CD4-positive, alpha-beta T cell treated with Interferon gamma for 1 hour (primary cell): ENCODE measurements at places on chromosomes 2 and 18.
A peak's percentile ranks its signal among the peaks of the same experiment; 100 is the strongest.

DNA sequence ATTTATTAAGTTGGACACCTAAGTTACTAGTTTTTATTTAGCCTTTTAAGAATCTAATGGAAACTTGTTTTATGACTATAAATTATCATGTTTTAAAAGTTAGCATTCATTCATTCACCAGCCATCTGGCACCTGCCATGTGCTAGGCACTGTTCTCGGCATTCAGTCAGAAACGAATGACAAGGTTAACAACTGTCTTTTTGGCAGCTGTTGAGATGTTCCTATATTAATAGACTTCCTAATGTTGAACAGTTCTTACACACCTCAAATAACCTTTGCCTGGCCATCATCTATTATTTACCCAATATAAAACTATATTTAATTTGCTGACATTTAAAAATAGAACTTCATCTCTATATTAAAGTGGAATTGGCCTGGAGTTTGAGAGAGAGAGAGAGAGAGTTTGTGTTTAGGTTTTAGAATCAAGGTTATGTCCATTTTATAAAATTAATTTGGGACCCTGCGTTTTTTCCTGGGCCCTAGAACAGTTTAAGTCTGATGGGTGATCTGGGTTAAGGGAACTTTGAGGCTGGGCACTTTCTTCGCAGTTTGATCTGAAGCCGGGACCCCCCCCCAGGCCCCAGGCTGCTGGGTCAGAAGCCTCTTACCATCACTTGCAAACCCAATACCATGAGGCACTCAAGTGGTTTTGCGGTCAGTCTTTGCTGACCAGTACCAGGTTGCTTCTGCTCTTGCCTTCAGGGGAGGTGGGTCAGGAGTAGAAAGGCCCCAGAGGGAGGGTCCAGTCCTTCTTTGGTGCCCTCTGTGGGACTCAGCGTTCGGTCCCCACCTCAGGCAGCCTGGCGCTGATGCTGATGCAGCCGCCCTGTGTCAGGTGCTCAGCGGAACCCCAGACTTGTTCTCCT is 48.3 kb upstream of the ASB1 start:
- DNase-seq = no peak

DNA sequence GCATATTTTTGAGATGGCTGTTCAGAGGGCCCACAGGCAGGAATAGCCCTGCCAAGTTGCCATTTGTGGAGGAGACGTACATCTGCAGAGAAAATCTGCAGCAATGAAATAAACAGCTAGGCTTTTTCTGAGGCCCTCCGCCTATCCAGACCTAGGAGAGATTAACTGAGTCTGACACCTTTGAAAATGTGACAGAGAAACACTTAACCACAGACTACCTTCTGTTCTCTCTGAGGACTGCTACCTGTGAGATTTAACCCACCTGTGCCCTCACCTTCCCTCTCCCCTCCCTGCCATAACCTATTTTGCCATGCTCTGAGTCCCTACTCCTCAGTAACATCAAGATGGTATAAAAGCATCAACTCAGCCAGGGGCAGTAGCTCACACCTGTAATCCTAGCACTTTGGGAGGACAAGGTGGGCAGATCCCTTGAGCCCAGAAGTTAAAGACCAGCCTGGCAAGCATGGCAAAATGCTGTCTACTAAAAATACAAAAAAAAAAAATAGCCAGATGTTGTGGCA is 160.3 kb downstream of the TGIF1 start:
- no peak for DNase-seq

- DNase-seq = no peak
Measured at GRCh38 chr2:71380665-71381064, 49.1 kb downstream of the ZNF638 start.

GRCh38 chr2:230814616-230815015 is 50.1 kb upstream of the ITM2C start:
- DNase-seq = no peak

GRCh38 chr18:45227001-45227742 is 388.1 kb upstream of the SLC14A2 start:
- no peak for DNase-seq

DNA sequence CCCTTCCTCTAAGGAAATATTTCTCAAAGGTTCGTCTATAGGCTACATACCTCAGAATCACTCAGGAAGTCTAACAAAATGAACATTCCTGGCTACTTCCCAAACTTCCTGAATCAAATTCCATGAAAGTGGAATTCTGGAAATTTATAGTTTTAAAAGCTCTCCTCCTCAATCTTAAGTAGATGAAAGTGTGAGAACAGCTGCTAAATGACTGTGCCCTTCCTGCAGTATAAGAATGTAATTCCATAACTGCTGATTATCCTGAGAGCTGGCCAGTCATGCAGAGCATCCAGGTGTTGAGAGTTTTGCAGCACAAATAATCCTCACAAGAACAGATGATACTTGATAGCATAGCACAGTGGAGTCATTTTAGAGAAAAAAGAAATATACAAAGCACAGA is 265.0 kb downstream of the KCNJ3 start:
- no peak for DNase-seq

DNA sequence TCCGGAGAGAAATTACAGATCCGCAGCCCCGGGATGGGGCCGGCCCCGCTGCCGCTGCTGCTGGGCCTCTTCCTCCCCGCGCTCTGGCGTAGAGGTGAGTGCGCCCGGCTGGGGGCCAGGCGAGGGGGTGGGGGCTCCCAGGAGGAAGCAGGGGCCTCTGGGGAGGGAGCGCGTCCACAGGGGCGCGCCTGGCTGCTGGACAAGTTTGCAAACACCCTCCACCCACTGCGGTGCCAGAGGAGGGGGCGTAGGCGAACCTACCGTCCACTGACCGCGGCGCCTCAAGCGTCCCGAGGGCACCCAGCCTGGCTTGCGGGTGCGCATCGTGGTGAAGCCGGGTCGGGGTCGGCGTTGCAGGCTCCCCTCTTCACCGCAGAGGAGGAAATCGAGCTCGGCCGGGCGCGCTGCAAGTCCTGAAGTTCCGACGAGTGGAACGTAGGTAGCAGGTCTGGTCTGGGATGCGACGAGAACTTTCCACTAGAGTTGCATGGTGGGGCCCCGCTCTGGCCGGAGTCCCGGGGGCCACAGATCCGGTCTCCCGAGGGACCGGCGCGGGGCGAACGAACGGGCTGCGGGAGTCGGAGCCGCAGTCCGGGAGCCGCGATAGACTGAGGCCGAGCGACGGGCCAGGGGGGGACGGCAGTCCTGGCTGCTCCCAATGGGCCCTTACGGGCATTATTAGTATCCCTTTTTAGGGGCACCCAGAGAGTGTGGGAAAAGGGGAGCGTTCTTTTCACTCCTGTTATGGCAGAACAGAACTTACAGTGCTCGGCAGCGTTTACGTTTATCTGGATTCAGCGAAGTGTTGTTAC is 502 bp downstream of the MERTK start:
- no peak for DNase-seq

DNA sequence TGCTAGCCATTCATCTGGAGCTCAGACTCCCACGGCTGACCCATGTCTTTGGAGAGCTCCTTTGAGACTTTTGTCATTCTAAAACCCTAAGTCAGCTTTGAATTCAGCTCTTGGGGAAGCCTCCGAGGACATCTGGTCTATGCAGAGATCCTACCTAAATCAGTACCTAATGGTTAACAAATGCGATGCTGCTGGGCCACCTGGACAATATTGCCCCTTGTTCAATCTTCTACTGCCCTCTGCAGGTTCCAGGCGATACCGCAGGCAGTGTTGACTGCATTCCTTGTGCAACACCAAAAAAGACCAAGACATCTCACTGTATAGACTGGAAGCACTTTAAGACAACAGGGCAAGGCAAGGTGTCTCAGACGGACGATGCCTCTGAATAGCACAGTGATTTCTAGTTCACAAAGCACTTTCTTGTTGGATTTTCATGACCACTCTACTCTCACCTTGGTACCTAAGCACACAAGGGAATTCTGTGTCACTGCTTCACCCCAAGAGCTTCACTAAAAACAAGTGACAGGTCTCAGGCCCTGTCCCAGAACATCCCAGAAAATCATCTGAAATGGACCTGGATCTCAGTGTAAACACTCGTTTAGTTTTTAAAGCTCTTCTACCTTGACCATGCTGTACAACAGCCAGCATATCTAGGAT is 80.9 kb downstream of the XDH start:
- peak; percentile 69 for DNase-seq

GRCh38 chr2:240705204-240705791 is 13.6 kb downstream of the AQP12A start:
- no peak for DNase-seq

DNA sequence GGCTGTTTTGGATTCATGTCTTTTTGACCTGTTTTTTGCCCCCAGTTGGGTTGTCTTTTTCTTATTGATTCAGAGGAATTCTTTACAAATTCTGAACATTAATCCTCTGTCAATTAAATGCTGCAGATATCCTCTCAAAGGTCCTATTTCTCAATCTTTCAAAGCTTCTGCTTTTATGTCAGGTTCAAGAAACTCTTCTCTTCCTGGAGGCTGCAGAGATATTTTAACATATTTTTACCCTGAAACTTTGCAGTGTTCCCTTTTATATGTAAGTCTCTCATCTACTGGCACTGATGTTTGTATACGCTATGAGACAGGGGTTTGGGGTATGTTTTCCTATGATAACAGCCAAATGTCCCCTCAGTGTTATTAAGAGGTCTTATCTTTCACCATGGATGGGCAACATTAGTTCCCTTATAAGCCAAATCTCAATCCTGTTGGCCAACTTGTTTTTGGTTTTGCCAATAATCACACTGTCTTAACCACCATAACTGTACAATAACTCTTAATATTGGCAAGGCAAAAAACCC is 159.3 kb downstream of the HDAC4 start:
- no peak for DNase-seq

- no peak for DNase-seq
Measured at GRCh38 chr18:50579061-50579774, 19.3 kb downstream of the MAPK4 start.

DNA sequence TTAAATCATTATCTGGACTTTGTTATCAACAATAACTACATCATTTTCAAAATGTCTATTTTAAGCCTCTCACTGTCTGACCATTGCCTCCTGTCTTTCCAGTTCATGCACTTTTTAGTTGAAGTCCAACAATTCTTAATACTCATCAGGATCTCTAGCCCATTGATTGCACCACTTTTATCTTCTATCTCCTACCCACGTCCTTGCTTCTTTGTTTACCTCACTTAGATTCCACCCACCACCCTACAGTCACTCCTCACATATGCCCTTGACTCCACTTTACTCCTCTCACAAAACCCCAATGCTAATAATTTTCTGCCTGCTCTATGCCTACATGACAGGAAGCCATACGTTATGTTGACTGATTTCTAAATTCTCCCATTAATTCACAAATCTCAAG is 21.9 kb downstream of the TACR1 start:
- DNase-seq = no peak

GRCh38 chr2:240810199-240810598 is 9.8 kb downstream of the KIF1A start:
- no peak for DNase-seq

DNA sequence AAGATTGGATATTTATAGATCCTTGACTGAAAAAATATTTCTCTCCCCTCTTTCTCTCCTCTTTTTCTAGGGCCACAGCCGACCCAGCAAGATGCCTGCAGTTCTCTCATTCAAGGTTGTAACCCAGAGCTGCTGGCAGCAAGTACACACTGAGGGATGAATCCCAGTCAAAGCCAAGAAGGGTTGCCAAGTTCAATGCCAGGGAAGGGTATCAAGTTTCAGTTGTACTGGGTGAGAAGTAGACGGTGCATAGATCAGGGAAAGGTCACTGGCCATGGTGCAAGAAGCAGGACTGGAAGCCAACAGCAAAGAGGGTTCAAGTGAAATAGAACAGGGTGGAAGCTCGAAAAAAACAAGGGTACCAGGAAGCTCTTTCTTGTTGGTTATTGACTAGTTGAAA is 170.2 kb downstream of the NRP2 start:
- DNase-seq = no peak

DNA sequence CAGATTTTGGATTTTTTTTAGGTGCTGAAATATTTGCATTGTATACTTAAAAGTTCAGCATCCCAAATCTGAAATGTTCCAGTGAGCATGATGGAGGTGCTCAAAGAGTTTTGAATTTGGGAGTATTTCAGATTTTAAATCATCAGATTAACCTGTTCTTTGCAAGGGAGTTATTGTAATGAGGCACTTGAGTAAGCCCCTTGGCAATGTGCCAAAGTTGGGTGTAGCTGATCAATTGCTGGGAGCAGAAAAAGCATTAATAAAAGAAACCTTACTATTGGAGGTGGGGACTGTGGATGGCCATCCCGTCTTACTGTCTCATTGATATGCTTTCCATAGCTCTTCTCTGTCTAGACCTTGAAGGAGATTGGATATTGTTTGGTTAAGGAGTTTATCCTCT is 28.3 kb downstream of the MALT1 start:
- DNase-seq = no peak

DNA sequence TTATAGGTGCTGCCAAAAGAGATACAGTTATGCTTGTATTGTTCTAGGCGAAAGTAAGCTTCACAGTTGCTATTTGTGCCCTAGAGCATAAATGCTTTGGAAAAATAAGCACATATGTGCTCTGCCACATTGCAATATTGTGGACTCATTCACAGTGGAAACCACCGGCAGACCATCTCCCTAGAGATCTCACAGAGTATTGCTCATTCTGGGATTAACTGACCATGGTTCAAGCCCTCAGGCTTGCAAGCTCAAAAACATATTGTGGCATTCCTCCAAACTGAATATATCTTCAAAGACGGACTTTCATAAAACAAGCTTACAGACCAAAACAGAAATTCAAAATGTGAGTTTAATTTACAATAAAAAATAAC is 158.2 kb upstream of the CCDC150 start:
- DNase-seq = no peak

- DNase-seq = no peak
Measured at GRCh38 chr18:8947566-8947965, 154.9 kb upstream of the NDUFV2 start.

DNA sequence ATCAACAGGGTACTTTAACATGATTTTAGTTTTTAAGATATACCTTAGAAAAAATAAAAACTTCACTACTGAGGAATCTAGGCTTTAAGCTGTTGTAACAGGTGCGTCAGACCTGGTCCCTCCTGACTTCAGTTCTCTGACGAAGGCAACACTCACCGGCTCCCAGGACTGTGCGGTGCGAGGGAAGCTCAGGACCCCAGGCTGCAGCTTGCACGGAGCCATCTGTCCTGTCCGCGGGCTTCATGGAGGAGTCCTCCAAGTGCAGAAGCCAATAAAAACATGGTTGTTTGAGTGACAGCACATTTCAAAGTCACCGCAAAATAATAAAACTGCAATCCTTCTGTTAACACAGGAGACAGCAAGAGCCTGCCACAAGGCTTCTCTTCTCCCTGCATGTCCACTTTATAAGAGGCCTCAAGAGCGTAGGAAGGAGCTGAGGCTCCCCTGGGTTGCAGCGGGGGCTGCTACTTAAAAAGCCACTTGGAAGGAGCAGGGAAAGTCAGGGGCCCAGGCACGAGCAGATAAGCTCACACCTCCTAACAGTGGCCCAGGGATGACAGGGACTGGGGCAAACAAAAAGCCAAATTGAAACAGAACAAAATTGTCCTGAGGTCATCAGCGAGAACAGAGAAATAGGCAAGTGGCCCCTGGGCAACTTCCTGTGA is 4.6 kb downstream of the HJURP start:
- DNase-seq = no peak

GRCh38 chr18:41967680-41968079 is 12.6 kb downstream of the PIK3C3 start:
- DNase-seq = no peak
